EL (cell line): ENCODE measurements at places on chromosomes 6 and 20.

DNA sequence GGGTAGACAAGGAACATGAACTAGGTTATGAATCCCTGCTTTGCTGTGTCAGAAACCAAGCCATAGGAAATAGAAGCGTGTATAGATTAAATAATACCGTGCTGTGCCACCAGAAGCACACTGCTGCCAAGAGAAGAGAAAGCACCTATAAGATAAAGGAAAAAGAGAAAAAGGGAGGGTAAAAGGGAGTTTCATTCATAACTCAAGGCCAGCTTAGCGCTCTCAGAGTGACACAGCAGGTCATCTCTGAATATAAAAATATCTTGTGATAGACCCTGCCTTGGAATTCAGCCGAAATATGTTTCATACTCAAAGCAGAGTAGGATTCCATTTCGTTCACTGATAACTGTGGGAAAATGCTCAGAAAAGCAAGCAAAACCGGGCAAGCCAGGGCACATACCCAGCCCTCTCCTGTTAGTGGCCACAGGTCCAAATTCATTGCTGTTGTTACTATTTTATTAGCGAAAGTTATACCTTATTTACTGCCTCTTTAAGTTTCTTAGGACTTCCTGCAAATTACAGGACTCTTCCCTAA lies 8.7 kb downstream of the JAG1 start:
- DNase-seq, result no peak

- DNase-seq, result peak; percentile 32
Measured at GRCh38 chr6:40852779-40853373, 186.1 kb downstream of the UNC5CL start.

DNA sequence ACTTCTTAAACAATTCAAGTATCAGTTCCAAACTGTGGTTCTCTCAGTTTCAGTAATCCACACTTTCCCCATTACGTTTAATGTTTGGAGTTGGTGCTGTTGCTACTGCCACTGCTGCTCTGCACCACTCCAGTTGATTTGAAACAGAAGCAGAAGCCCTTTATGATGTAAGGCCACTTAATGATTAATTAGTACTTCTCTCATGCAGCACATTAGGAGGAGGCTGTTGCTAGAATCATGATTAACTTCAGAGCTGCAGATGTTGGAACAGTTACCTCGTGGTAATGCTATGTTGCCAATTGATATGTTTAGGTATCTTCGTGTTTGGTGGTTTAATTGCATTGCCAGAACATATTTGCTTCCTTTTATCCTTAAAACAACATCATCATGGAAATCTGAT lies 986.2 kb upstream of the CITED2 start:
- DNase-seq, result peak; percentile 31

- DNase-seq, result no peak
Measured at GRCh38 chr6:35218021-35218420, 4.3 kb downstream of the SCUBE3 start.

- peak; percentile 9 for DNase-seq
Measured at GRCh38 chr20:59988141-59988540, 29.9 kb downstream of the CDH26 start.

- no peak for DNase-seq
Measured at GRCh38 chr6:125030969-125031368, 68.7 kb downstream of the RNF217 start.

DNA sequence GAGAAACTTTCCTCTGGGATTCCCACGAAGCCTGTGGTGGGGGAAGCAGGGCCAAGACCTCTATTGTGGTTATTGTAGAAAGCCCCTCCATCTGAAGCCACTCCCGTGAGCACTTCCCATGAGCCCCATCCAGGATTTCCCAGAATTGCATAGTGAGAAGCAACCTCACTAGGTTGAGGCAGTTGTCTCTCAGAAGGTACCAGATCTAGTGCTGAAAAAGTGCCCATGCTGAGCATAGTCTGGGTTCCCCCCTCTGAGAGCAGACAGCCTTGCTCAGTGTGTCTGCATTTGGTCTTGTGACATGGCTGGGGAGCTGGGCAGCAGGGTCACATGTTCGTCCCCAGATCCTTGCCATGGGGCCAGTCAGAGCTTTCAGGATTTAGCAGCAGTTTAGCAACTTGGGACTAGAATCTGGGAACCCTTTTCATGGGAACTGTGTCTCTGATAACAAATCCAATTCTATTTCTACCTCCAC lies 38.6 kb downstream of the SLC9A8 start:
- no peak for DNase-seq

- peak; percentile 91 for DNase-seq
Measured at GRCh38 chr6:158648682-158649131, 1.1 kb upstream of the SYTL3 start.

DNA sequence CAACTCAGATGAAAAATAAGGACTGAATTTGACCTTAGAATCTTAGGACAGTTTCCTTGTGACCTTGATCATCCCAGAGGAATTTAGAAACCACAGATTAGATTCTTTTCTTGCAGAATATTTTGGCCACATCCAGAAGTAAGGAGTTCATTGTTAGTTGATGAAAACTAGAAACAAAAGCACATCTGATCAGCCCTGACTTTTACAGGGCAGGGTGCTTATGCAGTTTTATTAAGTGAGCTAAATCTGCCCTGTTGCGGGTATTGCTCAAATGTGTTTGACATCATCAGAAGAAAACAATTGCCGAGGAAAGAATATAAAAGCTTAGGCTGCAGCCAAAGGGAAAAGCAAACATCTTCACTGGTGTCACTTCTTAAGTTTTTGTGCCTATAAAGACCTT lies 100.8 kb downstream of the MTFR2 start:
- peak; percentile 3 for DNase-seq

GRCh38 chr6:93727447-93727846 lies 308.1 kb upstream of the EPHA7 start:
- no peak for DNase-seq

GRCh38 chr6:107843400-107843799 lies 19.3 kb upstream of the SCML4 start:
- no peak for DNase-seq

- DNase-seq, result no peak
Measured at GRCh38 chr20:57240581-57241362, 25.7 kb downstream of the BMP7 start.

DNA sequence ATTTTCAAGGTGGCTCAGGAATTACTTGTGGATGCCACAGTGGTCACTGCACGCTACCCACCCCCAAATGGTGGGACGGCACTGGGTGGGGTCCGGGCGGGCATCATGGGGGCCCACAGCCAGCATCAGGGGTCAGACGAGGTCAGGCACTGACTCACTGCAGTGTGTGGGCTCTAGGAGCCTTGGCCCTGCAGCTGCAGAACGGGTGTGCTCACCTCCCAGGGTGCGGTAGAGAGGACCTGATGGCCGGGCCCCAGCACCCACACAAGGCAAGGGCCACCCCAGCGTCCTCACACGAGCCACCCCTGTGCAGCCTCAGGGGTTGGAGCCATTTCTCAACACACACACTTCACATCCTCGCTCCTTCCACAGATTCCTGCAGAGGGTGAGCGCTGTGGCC lies 34.3 kb downstream of the KCNQ2 start:
- no peak for DNase-seq
